ENCODE measurements at places on chromosomes 4 and X.
A peak's percentile ranks its signal among the peaks of the same experiment; 100 is the strongest.

GRCh38 chr4:30667919-30668318, 52.2 kb upstream of the PCDH7 start:
- DNase-seq: no peak

DNA sequence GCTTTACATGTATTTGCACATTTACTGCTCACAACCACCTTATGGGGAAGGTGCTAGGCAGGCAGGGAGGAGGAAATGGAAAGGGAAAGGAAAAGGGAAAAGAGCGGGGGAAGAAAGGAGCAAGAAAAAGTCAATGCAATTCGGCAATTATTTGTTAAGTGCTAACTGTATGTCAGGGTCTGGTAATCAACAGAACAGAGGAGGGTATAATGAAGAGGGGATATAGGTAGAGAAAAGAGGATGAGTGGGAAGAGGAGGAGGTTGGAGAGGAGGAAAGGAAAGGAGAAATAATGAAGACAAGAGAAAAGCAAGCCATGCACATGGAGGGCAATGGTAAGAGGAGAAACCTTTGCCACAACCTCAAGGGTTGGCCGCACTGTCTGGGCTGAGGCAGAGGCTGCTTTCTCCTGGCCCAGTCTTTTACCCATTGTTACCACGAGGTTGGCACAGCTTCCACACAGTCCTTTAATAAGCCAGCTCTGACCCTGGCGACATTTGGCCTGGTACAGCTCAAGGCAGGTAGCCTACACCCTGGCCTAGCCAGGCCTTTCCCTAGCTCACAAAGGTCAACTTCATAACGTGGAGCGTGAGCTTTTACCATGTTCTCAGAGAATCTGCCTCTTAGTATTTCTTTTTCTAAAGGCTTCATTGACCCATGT, 836 bp downstream of the BTK start:
- DNase-seq: no peak

DNA sequence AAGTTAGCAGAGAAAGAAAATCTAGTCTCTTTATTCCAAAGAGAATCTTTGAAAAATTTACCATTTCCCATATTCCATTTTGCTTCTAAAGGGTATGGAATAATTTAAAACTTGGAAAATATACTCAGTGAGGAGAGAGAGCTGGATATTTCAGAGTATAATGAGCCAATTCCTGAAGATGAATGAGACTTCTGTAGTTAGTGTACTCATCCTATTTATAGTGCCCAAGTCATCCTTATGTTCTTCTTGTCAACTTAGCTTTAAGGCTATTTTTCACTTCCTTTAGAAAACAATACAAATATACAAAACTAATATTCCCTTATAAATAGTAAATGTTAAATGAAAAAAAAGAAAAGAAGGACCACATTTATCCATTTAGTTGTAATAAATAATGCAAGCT, 302.6 kb downstream of the IQCM start:
- DNase-seq: no peak

GRCh38 chr4:20617678-20618396, 82.4 kb upstream of the PACRGL start:
- DNase-seq: no peak

DNA sequence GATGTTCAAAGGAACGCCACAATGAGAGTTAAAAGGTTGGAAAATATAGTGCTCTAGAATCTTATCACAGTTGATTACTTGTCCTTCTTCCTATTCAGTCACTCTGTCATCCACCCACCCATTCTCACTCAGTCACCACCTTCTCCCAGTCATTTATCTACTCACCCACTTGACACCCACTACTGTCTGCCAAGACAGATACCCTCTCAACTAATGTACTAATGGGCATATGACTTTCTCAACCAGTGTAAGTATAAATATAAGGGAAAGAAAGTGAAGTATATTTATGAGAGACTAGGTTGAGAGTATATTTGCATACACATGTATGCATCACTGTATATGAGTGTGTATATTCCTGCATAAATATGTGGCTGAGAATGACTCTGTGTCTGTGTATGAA, 20.0 kb downstream of the MID2 start:
- no peak for DNase-seq

- no peak for DNase-seq
Measured at GRCh38 chr4:36067116-36067515, 177.2 kb downstream of the ARAP2 start.

- no peak for DNase-seq
Measured at GRCh38 chr4:144499777-144500176, 146.2 kb upstream of the HHIP start.

GRCh38 chr4:174714393-174715211, 114.4 kb downstream of the GLRA3 start:
- peak; percentile 4 for DNase-seq

GRCh38 chr4:66906314-66906713, 639.0 kb downstream of the CENPC start:
- no peak for DNase-seq

- no peak for DNase-seq
Measured at GRCh38 chr4:119106036-119107000, 29.3 kb upstream of the MYOZ2 start.

GRCh38 chrX:39958850-39959249, 138.9 kb downstream of the BCOR start:
- DNase-seq: no peak

GRCh38 chr4:80788798-80789197, 241.7 kb upstream of the BMP3 start:
- DNase-seq: no peak

DNA sequence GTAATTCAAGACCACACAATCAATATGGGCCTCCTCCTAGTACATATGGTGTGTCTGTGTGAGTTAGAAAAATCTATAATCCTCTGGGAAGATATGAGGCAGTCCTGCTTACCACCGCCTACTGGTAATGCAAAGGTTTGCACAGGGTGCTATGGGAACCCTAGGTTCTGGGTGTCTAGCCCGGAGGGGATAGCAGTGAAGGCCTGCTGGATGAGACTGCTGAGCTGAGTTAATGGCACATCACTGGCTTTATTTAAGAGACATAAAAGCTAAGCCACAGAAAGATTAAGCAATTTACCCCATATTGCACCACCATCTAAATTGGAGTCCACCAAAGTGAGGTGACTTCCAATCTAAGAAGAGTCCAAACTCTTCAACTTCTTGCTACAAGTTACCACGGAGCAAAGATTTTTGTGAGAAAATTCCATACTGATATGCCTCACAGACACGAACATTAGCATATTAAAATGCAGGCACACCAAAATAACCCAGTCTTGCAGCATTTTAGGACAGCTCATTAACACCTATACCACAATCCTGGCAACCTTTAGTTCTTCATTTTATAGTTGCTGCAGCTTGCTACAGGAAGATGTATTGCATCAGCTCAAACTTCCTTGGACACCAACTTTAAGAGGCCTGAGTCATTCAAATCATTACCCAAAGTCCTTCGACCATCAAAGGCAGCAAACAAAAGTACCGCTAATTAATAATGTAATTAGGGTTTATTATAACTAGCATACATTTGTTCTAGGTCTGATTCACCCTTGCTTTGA, 13.7 kb downstream of the DGKK start:
- DNase-seq: no peak

DNA sequence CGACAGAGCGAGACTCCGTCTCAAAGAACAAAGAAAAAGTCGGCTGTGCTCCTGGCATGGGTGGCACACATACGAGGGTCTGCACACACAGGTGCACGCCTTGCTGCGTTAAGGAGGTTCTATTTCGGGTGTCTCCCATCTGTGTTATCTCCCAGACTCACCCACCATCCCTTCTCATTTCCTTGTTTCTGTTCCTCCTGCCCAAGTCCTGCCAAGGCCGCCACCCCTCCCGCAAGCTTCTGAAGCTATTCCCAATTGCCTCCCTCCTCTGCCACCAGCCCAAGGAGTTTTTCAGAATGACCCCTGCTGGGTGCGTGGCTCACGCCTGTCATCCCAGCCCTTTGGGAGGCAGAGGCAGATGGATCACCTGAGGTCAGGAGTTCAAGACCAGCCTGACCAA, 6.0 kb upstream of the IL3RA start:
- DNase-seq: no peak

- DNase-seq: no peak
Measured at GRCh38 chr4:68272380-68272779, 26.9 kb upstream of the TMPRSS11B start.

GRCh38 chr4:7829652-7830580, 109.7 kb downstream of the AFAP1 start:
- no peak for DNase-seq

DNA sequence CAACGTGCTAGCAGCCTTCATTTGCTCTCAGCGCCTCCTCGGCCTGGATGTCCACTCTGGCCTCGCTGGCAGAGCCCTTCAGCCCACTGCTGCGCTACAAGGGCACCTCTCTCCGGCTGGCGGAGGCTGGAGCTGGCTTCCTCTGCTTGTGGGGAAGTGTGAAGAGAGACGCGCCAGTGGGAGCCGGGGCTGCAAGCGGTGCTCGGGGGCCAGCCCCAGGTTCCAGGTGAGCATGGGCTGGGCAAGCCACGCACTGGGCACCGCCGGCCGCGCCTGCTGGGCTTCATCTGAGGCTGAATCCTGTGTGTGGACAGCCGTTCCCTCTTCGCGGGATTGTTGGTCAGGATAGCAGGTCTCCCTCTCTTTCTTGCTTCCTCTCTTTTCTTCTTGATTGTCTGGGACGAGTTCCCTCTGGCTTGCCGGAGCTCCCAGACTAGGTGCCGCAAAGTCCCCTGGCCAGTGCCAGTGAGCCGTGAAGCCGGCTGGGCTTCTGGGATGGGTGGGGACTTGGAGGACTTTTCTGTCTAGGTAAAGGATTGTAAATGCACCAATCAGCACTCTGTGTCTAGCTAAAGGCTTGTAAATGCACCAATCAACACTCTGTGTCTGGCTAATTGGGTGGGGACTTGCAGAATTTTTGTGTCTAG, 165.0 kb downstream of the HEPH start:
- no peak for DNase-seq

- no peak for DNase-seq
Measured at GRCh38 chrX:77743720-77744119, 42.3 kb downstream of the ATRX start.

DNA sequence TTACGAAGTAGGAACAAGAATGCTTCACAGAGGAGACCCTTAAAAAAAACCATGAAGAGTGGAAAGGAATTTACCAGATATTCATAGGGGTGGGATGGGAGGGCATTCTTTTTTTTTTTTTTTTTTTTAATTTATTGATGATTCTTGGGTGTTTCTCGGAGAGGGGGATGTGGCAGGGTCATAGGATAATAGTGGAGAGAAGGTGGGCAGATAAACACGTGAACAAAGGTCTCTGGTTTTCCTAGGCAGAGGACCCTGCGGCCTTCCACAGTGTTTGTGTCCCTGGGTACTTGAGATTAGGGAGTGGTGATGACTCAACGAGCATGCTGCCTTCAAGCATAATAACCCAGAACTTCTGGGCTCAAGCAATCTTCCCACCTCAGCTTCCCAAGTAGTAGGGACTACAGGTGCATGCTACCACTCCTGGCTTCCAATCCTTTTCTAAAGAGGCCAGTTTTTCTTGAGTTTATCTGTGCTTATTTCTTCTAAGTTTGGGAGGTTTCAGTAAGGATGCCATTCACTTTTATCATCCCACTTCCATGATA, 65.9 kb upstream of the OGT start:
- DNase-seq: no peak

DNA sequence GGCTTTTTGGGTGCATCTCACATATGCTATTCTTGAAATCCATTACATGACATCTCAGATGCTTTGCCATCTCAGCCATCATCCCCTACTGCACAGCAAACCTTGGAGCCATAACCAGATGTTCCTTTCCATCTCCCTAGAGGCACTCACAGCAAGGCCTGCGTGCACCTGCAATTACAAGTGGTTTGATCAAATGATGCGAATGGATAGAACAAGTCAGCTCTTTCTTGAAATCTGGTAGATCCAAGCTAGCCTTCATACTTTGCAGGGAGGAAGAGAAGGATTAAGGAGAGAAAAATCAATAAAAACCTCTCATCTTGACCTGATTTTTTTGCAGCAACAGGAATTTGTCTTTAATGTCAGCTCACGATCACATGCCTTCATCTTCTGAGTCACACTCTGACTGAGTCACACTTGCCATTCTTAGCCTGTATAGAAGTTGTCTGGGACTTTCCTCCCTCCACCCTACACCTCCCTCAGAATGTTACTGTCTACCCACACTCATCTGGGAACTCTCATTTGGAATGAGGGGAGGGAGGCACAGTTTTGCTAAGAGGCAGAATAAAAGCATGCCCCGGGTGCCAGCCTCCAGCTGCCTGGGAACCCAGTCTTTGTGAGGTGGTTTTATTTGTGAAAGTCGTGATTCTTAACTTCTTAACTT, 11.9 kb upstream of the TRIML1 start:
- no peak for DNase-seq

DNA sequence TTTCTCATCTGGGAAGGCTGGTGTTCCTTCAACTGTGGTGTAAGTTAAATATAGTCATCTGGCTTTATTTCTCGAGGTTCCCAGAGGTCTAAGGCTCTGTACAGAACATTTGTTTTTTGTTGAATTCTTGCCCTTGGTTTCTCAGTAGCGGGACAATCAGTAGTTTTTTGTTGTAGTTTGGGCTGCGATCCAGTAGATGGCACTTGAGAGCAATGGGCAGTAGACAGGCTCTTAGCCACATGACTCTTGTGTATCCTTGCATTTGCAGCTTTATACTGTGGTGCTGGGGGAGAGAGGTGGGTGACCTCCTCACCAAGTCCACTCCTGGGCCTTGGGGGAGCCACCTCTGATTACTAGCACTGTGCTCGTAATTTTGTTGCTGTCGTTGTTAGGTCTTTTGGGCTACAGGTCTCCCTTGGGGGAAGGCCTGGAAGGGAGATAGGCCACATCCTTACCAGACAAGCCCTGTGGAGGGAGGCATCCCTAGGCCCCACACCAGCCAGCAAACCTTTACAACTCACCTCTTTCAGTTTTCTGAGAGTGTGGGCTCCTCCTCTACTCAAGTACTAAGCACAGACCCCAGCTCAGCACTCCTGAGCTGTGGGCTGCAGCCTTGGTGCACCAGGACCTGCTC, 8.1 kb downstream of the ETDB start:
- DNase-seq: no peak

DNA sequence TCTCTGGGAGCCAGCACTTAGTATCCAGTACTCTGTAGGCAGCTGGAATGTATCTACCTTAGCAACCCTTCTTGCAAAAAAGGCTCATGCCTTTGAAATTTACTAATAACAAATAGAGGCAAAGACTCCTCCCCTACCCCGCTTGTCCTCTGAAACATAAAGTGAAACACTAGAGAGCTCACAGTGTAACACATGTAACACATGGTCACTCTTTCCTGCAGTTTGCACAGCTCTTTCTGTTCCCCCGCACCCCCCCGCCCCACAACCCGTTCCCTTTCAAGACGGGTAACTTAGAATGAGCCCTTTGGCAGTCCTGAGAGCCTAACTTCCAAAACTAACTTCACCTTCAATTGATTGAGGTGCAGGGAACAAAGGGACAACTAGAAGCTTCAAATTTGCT, 6.0 kb upstream of the BCORL1 start:
- no peak for DNase-seq

DNA sequence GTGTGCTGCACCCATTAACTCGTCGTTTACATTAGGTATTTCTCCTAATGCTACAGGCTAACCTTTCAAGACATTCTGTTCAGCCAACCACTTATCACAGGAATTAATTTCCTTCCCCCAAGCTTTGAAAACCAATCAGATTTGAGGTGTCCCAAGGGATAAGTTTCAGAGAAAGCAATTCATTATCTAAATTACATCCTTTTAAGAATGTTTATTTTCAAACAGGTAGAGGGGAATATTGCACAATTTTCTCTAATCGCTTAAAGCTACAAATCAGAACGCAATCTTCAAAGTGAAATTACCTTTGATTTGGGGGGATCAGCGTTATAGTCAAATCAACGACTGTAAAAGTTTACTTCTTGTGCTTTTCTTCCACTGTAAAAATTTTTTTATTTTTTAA, 1.6 kb downstream of the CLOCK start:
- no peak for DNase-seq
